Neural crest cell (in vitro differentiated cells): ENCODE measurements at places on chromosomes 6 and 20.

DNA sequence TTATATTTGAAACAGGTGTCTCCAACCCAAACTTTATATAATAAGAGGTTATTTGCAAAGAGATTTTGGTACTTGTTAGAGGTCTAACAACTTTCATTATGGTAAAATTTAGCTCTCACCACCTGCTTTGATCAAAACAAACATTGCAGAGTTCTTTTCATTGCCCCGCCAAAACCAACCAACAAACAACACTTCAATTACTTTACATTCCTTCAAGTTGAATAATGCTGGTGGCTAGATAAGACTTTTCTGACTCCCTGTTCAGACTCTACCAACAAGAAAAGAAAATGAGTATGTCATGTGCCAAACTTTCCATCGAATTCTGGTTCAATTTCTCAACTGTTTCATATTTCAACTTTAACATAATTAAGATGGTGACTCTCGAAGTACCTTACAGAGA, 311.1 kb downstream of the ADGRG6 start:
- no peak for DNase-seq

GRCh38 chr6:35496841-35497570, at the start of gene TEAD3:
TEAD3 (minus strand) TSS chr6:35497079.
- DNase-seq = peak; percentile 69

DNA sequence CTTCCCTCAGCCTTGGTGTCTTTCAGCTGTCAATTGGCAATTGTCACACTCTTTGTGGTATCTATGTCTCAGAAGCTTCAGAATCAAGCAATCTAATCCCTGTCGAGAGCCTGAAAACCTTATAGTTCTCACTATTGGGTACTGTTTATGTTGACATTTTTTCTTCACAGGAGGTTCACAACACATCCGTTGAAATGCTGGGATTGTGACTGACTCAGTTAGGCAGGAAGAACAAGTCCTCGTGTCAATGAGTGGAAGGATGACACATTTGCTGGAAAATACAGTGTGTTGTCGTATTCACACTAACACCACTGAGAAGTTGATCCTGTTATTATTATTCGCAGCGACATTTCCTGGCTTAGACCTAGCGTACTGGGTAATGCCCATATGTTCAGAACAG, 163.9 kb upstream of the CITED2 start:
- DNase-seq = no peak

DNA sequence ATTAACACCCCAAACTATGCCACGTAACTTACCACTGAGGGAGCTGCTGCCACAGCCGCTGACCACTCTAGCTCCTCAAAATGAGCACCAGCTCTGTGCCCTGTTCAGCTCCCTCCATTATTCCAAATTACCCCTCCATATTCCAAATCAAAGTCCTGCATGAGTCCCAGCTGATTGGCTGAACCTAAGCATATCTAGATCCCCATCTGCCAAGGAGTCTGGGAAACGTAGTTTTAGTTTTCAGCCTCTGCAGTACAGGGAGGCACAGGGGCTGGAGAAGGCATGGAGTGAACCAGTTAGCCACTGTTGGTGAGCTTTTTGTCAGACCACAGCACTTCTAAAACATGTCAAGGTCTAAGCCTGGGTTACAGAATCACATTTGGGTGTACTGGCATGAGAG, 15.9 kb downstream of the UNC5CL start:
- no peak for DNase-seq

- DNase-seq = no peak
Observed at GRCh38 chr6:10419749-10420545, 5.1 kb upstream of the TFAP2A start.

DNA sequence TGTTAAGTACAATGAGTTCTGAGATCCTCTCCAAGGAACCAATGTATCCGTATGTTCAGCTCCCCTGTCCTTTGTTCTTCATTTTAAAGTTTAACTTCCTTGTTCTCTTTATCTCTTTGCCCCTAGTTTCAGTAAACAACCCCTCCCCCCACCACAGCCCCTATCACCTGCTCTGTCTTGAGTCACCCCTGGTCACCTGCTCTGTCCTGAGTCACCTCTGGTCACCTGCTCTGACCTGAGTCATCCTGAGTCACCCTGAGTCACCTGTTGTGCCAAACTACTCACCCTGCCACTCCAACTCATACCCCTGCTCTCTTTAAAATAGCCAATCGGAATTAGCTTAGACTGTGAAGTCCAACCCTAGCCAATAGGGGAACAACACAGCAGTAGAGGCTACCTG, 288.7 kb upstream of the CDYL start:
- DNase-seq = no peak

- DNase-seq = no peak
Observed at GRCh38 chr6:14912226-14912625, 333.6 kb upstream of the JARID2 start.

GRCh38 chr6:47404435-47404834, 73.2 kb upstream of the CD2AP start:
- DNase-seq = no peak

GRCh38 chr6:437037-437392, 45.5 kb downstream of the IRF4 start:
- no peak for DNase-seq

DNA sequence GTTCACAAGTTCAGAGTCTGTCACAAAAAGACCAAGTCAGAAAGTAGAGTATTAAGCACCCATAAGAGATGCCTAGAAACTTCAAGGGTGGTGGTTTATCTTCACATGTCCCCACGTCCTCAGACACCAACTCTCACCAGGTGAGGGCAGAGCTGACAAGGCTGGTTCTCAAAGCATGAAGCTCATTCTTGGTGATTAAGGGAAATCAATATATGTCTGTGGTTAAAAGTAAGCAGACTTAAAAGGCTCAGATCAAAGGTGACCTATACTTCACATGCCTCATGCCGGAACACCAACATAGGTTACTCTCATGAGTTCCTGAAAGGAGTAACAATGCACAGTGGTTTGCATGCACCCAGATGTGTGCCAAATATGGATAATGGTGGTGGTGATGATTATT, 27.0 kb downstream of the IL17A start:
- no peak for DNase-seq

DNA sequence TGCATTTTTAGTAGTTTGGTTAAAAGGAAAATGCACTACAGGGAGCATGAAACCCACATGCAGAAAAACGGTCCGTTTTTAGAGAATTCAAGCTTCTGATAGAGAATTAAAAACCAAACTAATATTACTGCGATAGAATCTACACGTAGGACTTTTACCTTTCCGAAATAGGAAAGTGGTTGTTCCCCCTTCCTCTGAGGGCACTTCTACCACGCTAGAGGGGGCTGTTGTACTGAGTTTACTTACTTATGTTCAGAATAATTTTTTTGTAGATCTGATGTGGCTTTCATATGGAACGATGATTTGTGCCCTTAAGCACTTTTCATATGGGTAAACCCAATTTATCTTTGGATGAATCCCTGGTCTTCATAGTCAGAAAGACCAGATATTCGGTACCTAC, 264.3 kb upstream of the PLN start:
- DNase-seq = peak; percentile 21

DNA sequence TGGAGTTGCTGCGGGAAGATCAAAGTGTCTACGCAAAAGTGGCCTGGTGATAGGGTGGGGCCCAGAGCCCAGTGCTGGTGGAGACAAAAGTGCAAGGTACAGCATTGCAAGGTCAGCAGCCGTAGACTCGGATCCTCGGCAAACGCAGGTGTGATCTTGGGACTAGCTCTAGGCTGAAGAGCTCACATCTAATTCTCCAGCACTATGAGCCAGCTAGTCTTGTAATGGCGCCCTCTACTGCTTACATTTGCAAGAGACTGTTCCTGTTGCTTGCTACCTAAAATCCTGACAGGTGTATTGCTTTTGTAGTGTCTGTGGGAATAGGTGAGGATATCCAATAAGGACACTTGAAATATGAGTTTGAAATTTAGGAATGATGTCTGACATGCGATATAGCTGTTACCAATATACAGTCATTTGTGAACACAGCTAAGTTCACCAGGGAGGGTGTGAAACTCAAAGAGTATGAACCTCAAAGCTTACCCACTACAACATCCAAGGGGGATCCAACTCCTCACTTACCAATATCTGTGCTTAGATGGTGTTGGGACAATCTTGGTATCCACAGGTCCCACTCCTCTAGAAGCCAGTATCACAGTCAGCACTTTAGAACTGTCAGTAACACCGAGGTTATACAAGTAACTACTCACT, 58.4 kb downstream of the PDE7B start:
- peak; percentile 14 for DNase-seq

GRCh38 chr6:138031850-138032249, 75.4 kb downstream of the PERP start:
- no peak for DNase-seq

DNA sequence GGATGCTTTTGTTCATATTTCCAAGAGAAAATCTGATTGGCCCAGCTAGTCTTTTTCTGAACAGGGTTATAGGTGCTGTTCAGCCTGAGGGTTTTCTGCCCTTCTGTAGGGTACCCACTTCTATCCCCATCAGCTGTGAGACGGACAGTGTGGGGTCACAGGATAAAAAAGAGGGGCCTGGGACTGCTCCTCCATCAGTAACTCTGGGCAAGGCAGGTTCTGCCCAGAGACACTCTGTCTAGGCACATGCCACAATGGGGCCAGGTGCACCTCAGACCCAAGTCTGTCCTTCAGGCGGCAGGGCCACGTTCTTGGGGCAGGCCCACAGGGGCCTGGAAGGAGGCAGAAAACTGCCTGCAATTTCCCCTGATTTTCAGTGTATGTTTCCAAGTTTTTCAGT, 20.0 kb downstream of the ID4 start:
- no peak for DNase-seq

GRCh38 chr20:43590036-43590391, 723 bp upstream of the IFT52 start:
- DNase-seq = no peak

DNA sequence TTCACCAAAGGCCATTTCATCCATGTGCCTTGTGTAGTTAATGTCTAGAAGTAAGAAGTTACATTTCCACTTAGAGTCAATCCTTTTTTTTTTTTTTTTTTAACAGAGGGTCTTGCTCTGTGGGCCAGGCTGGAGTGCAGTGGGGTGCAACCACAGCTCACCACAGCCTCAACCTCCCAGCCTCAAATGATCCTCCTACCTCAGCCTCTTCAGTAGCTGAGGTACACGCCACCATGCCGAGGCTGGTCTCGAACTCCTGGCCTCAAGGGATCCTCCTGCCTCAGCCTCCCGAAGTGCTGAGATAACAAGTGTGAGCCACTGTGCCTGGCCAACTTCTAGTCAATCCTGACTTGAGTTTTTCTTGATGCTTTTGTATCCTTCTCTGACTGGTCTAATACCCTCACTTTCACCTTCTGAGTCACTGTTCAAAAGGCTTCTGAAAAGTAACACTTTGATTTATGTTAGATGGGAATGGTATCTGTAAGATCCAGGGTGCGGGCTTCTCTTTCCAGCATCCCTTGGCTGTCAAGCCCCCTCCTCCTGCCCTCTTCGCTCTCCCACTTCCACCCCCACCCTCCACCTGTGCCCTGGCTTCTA, 22.1 kb downstream of the TRAM2 start:
- no peak for DNase-seq
